ENCODE measurements at places on chromosomes 4 and X.

DNA sequence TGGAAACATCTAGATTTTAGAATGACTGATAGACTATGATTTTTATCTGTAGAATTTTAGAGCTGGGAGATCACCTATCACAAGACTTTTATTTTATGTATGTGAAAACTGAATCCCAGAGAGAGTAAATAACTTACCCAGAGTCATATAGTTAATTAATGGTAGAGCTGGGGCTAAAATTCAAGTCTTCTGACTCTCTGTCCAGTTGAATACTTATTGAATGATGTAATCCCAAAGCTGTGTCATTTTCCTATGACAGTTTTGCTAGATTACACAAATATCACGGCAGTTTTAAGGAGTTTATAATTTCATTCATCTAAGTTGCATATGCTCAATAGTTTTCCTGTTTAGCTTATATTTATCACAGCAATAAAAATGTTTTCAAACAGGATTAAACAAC lies 6.7 kb downstream of the NRK start:
- no peak for DNase-seq

- no peak for DNase-seq
Observed at GRCh38 chrX:4930426-4930825, 1217.0 kb upstream of the PRKX start.

DNA sequence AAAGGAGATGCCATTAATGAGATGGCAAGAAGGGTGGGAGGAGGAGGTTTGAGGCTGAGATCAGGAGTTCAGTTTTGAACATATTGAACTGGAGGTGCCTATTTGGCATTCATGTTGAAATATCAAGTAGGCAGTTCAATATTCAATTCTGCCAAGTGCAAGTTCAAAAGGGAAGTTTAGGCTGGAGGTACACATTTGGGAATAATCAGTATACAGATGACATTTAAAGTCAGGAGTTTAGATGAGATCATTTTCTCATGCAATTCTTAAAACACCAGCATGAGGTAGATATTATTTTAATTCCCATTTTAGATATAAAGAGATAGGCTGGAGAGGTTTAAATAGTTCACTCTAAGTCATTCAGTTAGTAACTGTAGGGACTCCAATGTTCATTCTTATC lies 26.1 kb downstream of the COQ2 start:
- DNase-seq, result no peak

DNA sequence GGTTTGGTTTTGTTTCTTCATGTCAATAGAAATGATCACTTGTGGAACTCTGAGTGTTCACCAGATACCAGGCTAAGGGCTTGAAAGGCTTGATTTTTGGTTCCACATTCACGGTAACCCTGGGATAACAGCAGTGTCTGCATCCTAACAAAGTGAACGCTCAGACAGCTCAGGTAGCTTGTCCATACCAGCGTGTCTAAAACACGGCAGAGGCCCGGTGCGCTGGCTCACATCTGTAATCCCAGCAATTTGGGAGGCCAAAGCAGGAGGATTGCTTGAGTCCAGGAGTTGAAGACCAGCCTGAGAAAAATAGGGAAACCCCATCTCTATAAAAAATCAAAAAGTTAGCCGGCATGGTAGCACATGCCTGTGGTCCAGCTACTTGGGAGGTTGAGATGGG lies 49.0 kb downstream of the HTRA3 start:
- no peak for DNase-seq

- DNase-seq, result no peak
Observed at GRCh38 chr4:181858741-181859140, 384.5 kb upstream of the TENM3 start.

DNA sequence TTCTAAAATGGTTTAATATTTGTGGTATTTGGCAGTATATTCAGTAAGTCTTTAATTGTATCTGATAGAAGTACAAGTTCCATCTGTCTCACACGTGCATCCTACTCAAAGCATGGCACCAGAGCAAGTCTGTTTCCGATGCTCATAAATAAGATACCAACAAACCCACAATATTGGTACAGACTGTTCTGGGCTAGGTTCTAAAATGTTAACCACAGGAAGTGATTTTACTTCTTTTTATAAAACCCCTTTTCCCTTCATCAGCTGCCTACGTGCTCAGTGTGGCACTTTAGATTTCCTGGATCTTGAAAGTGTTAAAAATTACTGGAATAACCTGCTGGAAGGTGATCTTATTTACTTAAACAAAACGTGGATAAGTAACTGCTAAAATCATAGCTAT lies 165.1 kb downstream of the CFAP299 start:
- peak; percentile 48 for DNase-seq

GRCh38 chrX:35101901-35102300 lies 159.3 kb downstream of the FAM47B start:
- no peak for DNase-seq

DNA sequence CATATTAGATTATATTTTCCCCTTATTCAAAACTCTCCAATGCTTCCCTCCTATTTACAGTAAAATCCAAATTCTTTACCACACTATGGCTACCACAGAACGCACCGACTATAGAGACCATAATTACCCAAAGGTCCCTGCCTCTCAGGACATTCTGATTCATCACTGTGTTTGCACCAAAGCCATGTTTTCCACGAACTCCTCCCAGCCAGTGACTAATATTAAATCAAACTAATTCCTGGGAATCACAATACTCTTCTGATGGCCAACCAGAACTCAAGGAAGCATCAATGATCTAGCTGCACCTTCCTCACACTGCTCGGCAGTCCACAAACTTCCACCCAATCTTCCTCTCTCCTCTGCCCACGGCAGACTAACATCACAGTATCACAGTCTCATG lies 24.2 kb upstream of the EDNRA start:
- no peak for DNase-seq

- DNase-seq, result no peak
Observed at GRCh38 chr4:79467246-79467932, 59.4 kb upstream of the GK2 start.

DNA sequence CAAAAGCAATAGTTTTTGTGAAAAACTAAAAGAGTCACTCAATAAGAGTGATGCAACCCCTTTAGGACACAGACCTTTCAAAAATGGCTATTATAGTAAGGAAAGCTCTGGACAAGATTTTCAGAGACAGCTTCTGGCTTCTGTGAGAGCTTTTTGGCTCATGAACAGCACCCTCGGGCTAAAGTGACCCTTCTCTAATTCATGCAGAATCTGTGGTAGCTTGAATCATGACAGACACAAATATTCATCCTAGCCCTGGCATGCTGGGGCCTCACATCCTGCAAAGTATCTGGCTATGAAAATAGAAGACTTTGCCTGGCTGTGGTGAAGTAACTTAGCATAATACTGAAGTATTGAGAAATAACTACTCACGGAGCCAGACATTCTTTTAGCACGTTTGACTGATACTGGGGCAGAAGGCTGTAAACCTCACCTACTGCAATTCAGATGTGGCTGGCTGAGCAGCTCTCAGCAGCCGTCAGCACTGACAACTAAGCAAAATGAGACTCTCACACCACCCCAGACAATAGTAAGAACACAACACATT lies 327.3 kb downstream of the MAPK10 start:
- DNase-seq, result no peak

DNA sequence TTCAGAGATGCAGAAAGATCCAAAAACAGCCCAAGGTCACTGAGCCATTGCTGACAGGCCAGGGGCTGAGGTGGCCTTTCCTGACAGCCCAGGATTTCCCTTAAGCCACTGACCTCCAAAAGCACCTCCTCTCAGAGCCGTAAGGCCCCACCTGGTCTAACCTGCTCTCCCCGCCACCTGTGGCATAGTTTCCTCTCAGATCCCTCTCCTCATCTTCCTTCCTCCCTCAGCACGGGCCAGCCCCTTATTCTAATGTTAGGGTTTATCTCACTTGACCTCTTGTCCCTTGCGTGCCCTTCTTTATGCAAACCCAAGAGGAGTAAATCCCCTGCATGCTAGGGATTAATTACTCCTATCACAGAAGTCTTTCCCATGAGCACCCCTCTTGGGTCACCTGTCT lies 113.0 kb downstream of the RBM47 start:
- DNase-seq, result no peak

- no peak for DNase-seq
Observed at GRCh38 chr4:111499291-111499690, 646.0 kb upstream of the FAM241A start.

GRCh38 chrX:15834827-15835595 lies 19.6 kb downstream of the AP1S2 start:
- DNase-seq, result no peak

GRCh38 chrX:104347860-104348259 lies 93.1 kb upstream of the ESX1 start:
- DNase-seq, result no peak

DNA sequence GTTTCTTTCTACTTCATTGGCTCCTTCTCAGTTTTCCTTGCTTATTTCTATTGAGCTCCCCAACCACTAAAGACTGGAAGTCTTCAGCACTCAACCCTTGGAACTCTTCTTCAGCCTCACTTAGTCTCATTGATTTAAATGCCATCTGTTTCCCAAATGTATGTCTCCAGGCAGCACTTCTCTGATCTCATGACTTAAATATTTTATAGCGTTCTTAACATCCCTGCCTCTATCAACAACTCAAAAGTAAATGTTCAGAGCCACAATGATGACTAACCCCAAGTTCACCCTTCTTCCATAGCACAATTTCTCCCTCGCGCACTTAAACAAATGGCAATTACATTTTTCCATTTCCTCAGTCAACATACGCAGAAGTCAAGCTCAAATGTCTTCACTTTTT lies 1393.3 kb downstream of the ARAP2 start:
- DNase-seq, result no peak

GRCh38 chr4:17310269-17310652 lies 201.6 kb downstream of the QDPR start:
- DNase-seq, result no peak

GRCh38 chr4:101141230-101141629 lies 206.1 kb downstream of the PPP3CA start:
- no peak for DNase-seq

- no peak for DNase-seq
Observed at GRCh38 chrX:95629737-95630136, 1054.9 kb upstream of the DIAPH2 start.

GRCh38 chr4:6332042-6332668 lies 62.5 kb downstream of the WFS1 start:
- peak; percentile 30 for DNase-seq

GRCh38 chr4:107318078-107318477 lies 282.0 kb upstream of the DKK2 start:
- no peak for DNase-seq

DNA sequence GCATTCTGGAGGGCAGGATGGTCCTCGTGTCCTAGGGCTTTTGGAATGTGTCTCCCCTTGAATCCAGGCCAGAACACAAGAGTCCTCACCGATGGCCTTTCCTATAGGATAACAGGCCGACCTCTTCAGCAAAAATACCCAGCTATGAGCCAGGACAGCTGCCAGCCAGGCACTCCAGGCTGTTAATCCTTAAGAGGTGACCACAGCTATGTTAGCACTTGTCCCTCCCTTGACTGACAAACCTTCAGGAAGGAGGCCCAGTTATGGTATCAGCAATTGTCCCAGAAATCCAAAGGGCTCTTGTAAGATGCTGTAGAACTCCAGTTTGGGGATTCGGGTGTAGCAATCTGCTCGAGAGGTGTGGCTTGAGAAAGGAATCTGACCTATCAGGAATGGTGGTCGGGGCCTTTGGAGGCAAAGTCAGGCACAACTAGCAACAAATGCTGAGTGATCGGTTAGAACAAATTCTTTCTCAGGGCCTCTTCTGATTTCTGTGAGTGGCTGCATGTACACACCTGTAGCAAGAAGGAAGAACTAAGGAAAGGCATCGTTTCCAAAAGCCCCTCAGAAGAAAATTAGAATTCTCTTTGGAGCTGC lies 54.6 kb downstream of the PTCHD1 start:
- no peak for DNase-seq

- DNase-seq, result no peak
Observed at GRCh38 chrX:75547783-75548182, 24.9 kb upstream of the ZDHHC15 start.

DNA sequence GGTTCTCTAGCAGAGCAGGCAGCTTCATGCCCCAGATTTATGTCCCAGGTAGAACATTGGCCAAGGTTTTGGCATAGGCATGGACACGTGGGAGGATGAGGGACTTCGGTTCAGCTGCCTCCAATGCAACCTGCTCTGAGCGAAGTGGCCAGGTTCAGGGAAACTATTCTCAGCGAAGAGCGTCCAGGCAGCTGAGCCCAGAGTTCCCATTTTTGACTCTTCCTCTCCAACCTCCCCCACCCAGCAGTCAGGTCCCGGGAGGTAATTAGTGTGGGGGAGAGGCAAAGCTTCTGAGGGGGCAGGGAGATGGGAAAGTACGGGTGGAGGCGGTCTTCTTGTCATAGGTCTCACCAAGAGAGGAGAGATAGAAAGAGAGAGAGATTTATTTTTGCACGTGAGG lies 1.0 kb downstream of the GABRA4 start:
- no peak for DNase-seq

DNA sequence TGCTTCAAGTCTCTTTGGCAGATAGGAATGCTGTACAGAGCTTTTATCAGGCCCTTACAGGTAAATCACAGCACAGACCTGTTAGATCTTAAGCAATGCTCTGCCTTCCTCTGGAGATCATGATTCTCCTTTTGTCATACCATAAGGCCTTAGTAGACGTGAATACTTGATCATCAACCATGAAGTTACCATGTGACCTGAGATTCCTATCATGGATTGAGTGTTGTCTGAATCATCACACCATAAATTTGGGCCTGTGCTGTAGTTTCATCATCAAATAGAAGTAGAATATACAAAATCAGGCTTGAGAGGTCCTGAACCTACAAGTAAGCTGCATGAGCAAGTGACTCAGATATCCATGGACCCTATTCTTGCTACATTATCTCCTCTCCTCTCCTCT lies 466.8 kb upstream of the INTU start:
- DNase-seq, result no peak

- DNase-seq, result no peak
Observed at GRCh38 chrX:115564243-115564642, 3.3 kb downstream of the PLS3 start.

GRCh38 chrX:130055899-130056298 lies 54.4 kb downstream of the ELF4 start:
- DNase-seq, result no peak

GRCh38 chrX:3176439-3176820 lies 135.2 kb downstream of the ARSF start:
- no peak for DNase-seq

- no peak for DNase-seq
Observed at GRCh38 chrX:19658030-19658429, 142.7 kb upstream of the MAP3K15 start.

DNA sequence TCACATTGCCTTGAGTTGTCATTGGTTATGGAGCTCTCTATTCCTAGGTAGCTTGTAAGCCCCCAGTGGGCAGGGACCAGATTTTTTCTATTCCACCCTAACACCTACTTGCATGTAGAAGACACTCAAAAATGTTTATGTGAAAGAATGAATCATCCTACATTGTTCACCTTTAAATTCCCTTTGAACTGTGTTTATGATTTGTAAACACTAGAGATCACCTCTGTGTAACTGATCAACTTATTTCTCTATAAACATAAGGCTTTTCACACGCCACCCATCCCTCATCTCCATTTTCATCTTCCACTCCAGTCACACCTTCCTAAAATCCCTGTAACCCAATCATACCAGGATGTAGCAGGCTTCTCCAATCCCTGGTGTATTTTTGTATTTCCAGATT lies 142.6 kb upstream of the LEF1 start:
- DNase-seq, result no peak

Measured in CD4-positive, alpha-beta T cell treated with Interleukin-15 for 4 hours (primary cell).